Stimulated activated CD4-positive, alpha-beta T cell treated with anti-CD3 and anti-CD28 coated beads, Interleukin-4, amount 100 ng/mL, for 48 hours (primary cell): ENCODE measurements at places on chromosomes 13 and 19.

DNA sequence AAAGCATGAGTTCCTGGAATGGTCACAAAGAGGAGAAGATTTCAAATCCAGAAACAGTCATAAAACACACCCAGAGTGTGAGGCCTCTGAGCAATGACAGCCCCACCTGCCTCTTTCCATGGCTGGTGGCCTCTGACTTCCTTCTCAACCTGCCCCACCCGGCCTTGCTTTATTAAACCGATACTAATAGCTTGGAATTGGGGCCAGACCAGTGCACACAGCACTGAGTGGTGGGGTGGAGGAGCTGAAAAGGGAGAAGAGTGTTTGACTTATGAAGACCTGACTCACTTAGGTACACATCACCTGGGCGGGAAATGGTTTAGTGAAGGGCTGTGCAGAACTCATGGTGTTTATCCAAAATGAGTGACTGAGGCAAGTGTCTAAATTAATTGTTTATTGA is 20.7 kb upstream of the CEACAM6 start:
- no peak for DNase-seq

DNA sequence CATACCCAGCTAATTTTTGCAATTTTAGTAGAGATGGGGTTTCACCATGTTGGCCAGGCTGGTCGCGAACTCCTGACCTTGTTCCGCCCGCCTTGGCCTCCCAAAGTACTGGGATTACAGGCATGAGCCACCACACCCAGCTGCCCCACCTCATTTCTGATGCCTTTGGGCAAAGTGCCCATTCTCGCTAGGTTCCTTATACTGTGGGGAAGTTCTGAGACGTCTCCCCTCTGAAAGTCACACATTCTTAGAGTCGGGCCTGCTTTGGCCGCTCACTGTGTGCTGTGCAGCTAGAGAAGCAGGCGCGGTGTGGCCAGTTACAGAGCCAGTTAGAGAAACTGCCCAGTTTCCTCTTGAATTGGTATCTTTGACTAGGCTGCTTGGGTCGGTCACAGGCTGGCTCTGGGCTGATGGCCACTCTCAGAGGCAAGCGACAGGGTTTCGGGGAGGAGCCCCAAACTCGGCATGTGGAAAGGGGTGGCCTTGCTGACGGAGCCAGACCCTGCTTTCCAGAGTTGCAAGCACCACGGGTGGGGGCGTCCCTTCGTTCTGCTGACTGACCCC is 18.0 kb downstream of the PRAM1 start:
- DNase-seq, result no peak

DNA sequence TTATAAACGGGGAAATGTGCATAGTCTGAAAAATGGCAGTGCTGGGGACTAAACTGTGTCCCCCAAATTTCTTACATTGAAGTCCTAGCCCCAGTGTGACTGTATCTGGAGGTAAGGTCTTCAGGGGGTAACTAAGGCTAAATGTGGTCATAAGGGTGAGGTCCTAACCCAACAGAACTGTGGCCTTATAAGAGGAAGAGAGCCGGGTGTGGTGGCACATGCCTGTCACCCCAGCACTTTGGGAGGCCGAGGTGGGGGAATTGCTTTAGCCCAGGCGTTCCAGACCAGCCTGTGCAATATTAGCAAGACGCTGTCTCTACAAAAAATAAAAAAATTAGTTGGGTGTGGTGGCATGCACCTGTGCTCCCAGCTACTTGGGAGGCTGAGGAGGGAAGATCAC is 17.8 kb downstream of the PROZ start:
- no peak for DNase-seq

DNA sequence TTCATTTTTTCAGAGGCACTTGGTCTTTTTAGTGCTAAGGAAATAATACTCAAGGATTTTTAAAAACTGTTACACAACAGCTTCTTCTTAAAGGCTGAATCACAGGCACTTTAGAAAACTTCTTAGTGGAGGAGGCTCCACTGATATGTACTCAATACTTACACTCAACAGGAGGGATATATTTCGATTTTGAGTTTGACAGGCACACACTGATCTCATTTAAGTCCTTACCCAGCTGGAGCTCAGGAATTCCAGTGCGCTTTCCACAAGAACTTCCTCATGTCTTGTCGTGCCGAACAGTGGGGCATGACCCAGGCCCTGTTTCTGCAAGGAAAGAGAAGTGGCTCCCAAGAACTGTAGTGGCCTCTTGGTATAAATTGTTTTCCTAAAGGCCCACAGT is 103.8 kb downstream of the RGCC start:
- no peak for DNase-seq

DNA sequence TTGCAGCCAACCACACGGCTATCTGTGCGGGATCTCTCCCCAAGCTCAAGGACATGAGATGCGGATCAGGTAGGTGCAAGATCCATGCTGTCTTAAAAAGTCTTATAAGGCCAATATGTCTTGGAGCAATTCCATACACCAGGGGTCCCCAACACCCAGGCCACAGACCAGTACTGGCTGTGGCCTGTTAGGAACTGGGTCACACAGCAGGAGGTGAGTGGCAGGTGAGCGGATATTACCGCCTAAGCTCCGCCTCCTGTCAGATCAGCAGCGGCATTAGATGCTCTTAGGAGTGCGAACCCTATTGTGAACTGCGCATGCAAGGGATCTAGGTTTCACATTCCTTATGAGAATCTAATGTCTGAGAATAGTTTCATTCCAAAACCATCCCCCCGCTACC is 68.8 kb upstream of the ZNF599 start:
- no peak for DNase-seq

- no peak for DNase-seq
These were observed 949 bp downstream of the SERTAD1 start for GRCh38 chr19:40424637-40425449.

DNA sequence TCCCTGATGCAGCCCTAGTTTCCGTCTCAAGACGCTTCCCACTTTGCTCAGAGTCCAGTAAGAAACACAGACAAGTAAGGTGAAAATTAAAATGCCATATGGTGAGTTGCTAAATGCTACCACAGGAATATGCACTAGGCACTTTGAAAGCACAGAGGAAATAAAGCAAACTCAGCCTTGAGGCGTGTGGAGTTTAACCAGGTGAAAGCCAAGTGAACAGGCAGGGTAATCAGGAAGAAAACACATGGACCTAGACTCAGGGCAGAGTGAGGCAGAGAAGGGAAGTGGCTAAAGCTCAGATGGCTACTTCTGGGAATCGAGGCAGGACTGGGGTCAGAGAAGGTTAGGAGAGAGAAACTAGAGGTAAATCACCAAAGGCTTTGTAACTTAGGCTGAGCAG is 5.4 kb upstream of the UBL3 start:
- no peak for DNase-seq

- no peak for DNase-seq
These were observed 6.9 kb downstream of the KANK3 start for GRCh38 chr19:8336072-8336569.

- peak; percentile 26 for DNase-seq
These were observed 12.1 kb upstream of the ANGPTL8 start for GRCh38 chr19:11227195-11227886.
